ENCODE measurements at places on chromosomes 5 and 9.

DNA sequence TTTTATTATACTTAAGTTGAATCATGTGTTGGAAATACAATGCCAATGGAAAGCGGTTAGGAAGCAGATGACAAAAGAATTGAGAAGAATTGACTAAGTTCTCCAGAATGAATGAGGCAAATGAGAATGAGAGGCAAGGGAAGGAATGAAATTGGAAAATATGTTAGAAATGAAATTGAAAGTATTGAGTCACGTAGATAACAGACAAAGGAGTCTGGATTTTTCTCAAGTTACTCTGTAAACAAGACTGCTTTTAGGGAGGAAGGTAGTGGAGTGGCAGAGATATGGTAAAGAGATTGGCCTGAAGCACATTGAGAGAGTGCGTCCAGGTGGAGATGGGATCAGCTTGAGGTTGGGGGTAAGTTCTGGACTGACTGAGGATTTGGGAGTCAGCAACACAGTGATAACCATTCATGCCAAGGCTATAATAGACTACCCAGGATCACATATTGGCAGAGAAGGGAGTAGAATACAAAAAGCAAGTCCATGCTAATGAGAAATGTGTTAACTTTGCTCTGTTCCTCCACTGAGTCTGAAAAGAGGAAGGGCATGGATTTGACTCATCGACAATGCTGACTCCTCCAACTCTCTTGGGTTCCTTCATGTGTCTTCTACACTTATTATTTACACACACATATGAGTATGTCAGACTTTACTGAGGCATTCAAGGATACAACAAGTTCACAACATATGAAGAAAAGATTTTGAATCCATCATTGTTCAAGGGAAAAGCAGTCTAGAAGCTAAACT, 814.2 kb upstream of the ZNF608 start:
- peak; percentile 27 for DNase-seq

- peak; percentile 78 for DNase-seq
These were observed 138.5 kb downstream of the TTLL11 start for GRCh38 chr9:121954477-121955140.

DNA sequence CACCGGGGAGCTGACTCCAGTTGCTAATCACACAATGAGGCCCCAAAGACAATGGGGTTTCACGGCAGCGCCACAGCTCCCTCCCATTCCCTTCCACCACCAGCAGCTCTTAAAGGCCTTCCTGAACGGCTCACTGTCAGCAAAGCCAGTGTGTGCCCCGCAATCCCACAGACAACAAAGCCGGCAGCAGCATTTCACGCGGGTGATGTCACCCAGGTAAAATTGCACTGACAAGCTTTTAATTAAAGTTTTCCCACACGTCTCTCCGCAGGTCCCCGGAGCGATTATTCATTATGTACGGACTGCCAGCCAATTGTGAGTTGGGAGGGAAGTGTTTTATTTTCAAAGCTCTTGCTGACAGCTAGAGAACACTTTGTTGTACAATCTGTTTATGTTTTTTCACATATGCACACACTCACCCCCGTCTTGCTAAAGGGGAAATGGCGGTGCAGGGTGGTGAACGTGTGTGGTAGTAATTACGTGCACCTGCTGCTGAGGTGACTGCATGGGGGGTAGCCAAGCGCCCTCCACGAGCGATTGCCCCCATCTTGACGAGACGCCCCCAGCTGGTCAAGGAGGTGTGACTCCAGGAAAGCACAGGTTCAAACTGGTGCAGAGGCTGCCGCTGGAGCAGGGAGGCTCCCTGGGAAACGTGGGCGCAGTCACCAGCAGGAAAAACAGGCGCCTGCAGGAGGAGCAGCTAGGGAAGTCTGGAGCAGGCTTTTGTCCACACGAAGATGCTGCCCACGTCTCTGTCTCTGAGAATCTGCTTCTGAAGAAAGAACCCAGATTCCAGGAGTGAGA, 65.0 kb downstream of the IRX2 start:
- no peak for DNase-seq

- no peak for DNase-seq
These were observed 35.0 kb downstream of the TPPP start for GRCh38 chr5:658103-658502.

DNA sequence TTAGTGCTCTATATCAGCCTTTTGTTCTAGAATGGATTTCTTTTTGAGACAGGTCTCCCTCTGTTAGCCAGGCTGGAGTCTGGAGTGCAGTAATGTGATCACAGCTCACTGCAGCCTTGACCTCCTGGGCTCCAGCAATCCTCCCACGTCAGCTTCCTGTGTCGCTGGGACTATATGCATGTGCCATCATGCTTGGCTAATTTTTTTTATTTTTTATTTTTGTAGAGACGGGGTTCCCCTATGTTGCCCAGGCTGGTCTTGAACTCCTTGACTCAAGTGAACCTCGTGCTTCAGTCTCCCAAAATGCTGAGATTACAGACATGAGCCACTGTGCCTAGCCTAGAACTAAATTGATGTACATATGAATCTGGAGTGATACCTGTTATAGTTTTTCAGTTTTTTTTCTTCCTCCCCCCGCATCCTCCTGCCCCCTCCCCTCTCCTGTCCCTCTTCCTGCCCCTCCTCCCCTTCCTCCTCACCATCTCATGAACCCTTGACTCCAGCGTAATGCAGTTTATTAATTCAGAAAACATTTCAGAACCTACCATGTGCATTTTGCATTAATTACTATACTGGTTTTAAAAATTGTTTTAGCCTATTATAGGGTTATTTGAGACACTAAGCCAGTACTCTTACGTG, 37.4 kb upstream of the TNFAIP8 start:
- no peak for DNase-seq

- DNase-seq, result no peak
These were observed 8.4 kb downstream of the SLC2A6 start for GRCh38 chr9:133470427-133470924.

GRCh38 chr9:118414676-118415075, 710.5 kb downstream of the TLR4 start:
- DNase-seq, result no peak

- DNase-seq, result peak; percentile 81
These were observed 10.0 kb downstream of the S1PR3 start for GRCh38 chr9:89000973-89001916.

GRCh38 chr5:82793808-82794419, 283.3 kb downstream of the TMEM167A start:
- peak; percentile 20 for DNase-seq

DNA sequence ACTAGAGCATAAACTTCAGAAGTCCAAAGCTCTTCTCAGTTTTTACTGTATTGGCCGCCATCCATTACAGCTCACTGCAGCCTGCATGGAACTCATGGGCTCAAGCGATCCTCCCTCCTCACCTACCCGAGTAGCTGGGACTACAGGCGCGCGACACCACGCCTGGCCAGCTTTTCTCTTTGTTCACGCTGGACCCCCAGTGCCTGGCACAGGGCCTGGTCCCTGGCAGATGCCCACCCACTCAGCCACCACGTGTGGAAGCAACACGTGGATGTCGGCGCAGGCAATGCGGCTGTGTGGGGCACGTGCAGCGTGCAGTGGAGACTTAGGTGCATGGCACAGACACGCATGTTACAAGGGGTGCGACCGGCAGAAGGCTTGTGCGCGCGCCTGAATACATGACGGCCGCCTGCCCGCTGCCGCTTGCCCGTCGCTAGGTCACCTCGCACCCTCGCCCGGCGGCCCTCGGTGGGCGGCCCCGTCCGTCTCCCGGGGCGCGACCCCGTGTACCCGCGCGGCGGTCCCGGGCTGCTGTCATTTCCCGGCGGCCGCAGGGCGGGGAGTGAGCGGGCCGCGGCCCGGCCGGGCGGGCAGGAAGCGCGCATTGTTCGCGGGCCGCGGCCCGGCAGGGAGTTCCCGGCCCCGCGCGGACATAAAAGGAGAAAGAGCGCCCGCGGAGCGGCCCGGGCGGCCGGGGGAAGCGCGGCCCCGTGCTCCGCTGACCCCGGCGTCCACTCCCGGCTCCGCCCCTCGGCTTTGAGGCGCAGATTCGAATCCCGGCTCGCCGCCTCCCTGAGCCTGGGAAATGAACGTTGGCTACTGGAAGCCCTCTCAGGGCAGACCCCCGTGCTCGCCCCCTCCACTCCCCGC, 24.1 kb upstream of the PTGS1 start:
- no peak for DNase-seq

GRCh38 chr9:89739511-89739910, 134.7 kb downstream of the GADD45G start:
- no peak for DNase-seq

- no peak for DNase-seq
These were observed 3.2 kb downstream of the TOR2A start for GRCh38 chr9:127731938-127732337.

DNA sequence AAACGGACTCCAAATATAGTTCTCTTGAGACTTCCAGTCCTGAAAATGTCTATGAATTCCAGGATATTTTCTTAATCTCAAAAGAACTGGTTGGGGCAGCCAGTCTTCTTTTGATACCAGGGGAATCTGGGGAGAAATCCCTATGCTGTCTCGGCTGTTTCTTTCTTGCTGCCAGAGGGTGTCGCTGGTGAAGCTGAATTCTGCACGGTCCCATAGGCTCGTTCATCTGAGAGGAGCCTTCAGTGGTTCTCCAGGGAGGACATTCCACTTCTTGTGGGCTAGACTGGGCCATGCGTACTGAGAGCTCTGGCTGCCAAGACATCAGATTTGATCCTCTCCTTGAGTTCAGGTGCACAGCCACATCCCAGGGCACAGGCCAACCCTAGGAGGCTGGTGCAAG, 155.0 kb upstream of the CLINT1 start:
- DNase-seq, result peak; percentile 12

GRCh38 chr5:168404365-168404764, 81.9 kb upstream of the RARS1 start:
- peak; percentile 92 for DNase-seq

DNA sequence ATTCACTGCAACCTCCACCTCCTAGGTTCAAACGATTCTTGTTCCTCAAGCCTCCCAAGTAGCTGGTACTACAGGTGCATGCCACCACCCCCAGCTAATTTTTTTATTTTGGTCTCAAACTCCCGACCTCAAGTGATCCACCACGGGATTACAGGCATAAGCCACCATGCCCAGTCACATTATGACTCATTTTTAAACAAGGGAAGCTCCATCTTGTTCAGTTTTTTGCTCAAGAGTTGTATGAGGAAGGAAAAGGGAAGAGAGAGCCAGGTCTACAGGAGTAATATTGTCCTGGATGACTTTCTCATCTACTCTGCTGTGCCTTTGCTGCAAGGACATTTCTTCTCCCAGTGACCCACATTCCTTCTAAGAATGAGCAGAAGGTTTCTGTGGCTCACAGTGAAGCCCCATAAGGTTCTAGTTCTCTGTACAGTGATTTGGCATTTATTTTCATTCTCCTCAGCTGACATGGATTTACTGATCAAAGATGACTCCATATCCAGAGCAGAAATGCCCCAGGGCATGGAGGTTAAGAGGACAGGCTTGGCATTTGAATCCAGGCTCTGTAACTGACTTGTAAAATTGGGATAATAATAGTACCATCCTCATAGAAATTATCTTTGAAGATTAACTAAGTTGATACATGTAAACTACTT, 153.5 kb downstream of the CDH6 start:
- DNase-seq, result peak; percentile 26

GRCh38 chr9:4221931-4222330, 77.9 kb downstream of the GLIS3 start:
- no peak for DNase-seq

DNA sequence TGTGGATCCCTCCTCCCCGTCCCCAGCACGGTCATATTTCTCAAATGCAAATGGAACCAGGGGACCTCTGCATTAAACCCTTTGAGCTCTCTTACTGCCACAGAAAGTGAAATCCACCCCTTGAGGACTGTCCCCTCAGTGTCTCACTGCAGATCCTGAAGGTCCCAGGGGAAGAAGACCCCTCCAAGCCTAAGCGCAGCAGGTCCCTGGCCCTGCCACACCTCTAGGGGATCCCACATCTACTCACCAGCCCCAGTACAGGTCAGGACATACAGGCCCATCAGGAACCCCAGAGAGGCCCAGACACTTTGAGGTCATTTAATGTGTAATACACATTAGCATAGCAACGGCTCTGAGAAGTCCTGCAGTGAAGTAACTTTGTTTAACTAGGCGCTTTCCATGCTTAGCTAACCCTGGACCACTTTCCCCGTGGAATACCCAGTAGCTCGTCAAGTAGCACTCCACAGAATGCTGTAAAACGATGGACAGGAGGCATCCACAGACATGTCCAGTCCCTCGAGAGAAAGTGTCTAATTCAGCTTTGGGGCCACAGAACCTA, 54.7 kb upstream of the ALDH1B1 start:
- no peak for DNase-seq

DNA sequence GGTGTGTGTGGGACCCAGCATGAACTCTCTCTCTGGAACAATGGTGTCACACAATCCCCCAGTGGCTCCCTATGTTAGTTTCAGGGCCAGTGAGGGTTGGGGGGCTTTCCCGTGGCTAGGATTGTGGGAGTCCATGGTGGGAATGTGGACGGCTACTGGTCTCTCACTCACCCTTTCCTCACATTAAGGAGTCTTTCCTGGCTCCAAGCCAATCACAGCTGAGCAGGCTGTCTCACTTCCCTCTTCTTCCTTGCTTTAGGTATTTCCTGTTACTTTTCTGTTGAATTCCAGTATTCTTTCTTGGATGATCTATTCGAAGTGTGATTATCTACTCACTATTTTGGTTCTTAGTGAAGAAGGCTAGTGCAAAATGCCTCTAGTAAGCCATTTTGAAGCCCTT, 324.4 kb upstream of the MPDZ start:
- no peak for DNase-seq

- no peak for DNase-seq
These were observed 295.4 kb upstream of the ZNF608 start for GRCh38 chr5:125041798-125042197.

DNA sequence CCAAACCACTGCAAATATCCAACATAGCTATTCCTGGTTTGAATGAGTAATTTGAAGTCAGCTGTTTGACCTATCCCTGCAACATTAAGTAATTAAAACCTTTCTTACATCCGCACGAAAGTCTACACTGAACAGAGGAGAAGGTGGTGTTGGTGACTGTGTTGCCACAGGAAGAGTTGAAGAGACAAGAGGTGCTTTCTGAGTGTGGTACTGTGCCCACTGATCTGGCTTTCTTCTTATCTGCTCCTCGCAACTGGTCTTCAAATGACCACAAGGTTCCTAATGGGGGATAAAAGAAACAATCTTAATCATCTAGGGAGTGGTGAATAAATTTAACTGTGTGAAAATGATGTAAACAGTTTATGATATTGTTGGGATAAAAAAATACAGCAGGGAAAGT, 29.4 kb upstream of the PDCL start:
- DNase-seq, result no peak

GRCh38 chr5:150616024-150616470, 24.4 kb upstream of the SYNPO start:
- DNase-seq, result no peak

- no peak for DNase-seq
These were observed 501.1 kb downstream of the KDM4C start for GRCh38 chr9:7258688-7259396.

GRCh38 chr9:237141-237857, 22.6 kb downstream of the DOCK8 start:
- no peak for DNase-seq

GRCh38 chr9:137607141-137607857, 1.8 kb downstream of the ARRDC1 start:
- peak; percentile 33 for DNase-seq

GRCh38 chr5:83321483-83322055, 150.0 kb upstream of the VCAN start:
- no peak for DNase-seq

Data from IMR-90 (cell line).